ENCODE measurements at places on chromosomes 5 and 9. TPM values are rescaled to one million over a fixed set of nuclear protein-coding genes. Genes with fewer than 3 reads are reported as not detected.

DNA sequence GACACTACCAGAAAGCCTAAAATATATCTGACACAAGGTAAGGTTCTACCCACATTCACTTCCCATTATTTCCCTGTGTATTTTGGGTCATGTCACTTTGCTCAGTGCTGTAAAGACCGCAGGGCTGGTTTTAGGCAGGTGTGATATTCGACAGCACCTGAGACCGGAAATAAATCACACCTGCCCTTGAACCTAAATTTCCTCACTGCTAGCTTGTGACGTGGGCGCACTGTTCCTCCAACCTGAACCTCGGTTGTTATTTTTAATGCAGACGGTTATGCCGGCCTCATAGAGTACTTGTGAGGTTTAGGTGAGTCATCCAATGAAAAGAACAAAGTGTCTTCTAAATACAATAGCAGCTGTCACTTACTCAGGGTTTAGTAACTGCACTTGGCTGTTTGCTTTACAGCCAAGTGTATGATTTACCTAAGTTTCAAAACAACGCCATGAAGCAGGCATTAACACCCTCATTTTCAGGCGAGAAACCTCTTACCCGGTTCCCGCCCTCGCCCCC, 20.7 kb upstream of the ZNF782 start:
- peaks cover 34% of the 10 kb centered on the region for H3K27me3 ChIP-seq
- H3K4me1 ChIP-seq = peaks cover 9% of the 10 kb centered on the region
- peak overlapping the region; percentile 26 for H3K4me3 ChIP-seq
- peak overlapping the region; percentile 56 for H3K27ac ChIP-seq
- no peaks in the 10 kb centered on the region for H3K36me3 ChIP-seq

OBP2B gene
- not detected for total RNA-seq

NFIL3 gene
- total RNA-seq = 97.0 TPM

FOXD4L4 gene
- total RNA-seq = not detected

IL11RA gene
- 64.2 TPM for total RNA-seq

S1PR3 gene
- 1.5 TPM for total RNA-seq

DNA sequence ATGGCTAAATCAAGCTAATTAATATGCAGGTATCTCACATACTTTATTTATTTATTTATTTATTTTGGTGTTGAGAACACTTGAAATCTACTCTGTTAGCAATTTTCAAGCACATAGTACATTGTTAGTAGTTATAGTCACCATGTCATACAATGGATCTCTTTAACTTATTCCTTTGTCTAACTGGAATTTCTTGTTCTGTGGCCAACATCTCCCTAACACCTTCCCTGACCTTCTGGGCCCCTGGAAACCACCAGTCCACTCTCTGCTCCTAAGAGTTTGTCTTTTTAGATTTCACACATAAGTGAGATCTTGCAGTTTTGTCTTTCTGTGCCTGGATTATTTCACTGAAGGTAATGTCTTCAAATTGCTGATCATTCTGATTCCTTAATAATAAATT, 229.1 kb downstream of the SEMA5A start:
- H3K4me3 ChIP-seq = no peak overlapping the region
- H3K4me1 ChIP-seq = no peaks in the 10 kb centered on the region
- no peak for DNase-seq
- no peaks in the 10 kb centered on the region for H3K27me3 ChIP-seq
- H3K27ac ChIP-seq = no peak overlapping the region

GRCh38 chr5:139611703-139612584, 36.2 kb upstream of the CXXC5 start:
- no peaks in the 10 kb centered on the region for H3K27me3 ChIP-seq
- DNase-seq = no peak
- peaks cover 23% of the 10 kb centered on the region for H3K36me3 ChIP-seq
- no peak overlapping the region for H3K4me3 ChIP-seq
- H3K4me1 ChIP-seq = no peaks in the 10 kb centered on the region

- no peak overlapping the region for H3K27ac ChIP-seq
- no peaks in the 10 kb centered on the region for H3K36me3 ChIP-seq
- peaks cover 9% of the 10 kb centered on the region for H3K4me1 ChIP-seq
- no peak for DNase-seq
Measured at GRCh38 chr5:67360047-67360446, 163.4 kb upstream of the CD180 start.

DNA sequence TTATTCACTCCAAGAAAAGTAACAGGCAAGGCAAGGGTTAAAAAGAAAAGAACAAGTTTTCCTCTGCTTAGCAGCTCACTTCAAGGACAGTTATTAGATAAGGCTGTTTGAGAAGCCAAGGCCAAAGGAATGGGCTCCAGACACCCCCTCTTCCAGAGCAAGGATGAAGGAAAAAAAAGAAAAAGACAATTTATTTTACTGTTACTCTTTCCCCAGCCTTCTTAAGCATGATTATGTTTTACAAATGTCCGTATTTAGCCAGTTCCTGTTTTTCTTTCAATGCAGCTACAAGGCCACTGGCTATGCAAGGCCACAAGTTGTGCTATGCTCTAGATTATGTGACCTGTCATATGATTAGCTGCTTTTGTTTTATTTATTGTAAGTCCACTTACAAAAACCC, 106.5 kb upstream of the SIMC1 start:
- H3K4me3 ChIP-seq = no peak overlapping the region
- H3K27me3 ChIP-seq = peaks cover 2% of the 10 kb centered on the region
- no peaks in the 10 kb centered on the region for H3K4me1 ChIP-seq
- H3K36me3 ChIP-seq = no peaks in the 10 kb centered on the region
- DNase-seq = no peak

DNA sequence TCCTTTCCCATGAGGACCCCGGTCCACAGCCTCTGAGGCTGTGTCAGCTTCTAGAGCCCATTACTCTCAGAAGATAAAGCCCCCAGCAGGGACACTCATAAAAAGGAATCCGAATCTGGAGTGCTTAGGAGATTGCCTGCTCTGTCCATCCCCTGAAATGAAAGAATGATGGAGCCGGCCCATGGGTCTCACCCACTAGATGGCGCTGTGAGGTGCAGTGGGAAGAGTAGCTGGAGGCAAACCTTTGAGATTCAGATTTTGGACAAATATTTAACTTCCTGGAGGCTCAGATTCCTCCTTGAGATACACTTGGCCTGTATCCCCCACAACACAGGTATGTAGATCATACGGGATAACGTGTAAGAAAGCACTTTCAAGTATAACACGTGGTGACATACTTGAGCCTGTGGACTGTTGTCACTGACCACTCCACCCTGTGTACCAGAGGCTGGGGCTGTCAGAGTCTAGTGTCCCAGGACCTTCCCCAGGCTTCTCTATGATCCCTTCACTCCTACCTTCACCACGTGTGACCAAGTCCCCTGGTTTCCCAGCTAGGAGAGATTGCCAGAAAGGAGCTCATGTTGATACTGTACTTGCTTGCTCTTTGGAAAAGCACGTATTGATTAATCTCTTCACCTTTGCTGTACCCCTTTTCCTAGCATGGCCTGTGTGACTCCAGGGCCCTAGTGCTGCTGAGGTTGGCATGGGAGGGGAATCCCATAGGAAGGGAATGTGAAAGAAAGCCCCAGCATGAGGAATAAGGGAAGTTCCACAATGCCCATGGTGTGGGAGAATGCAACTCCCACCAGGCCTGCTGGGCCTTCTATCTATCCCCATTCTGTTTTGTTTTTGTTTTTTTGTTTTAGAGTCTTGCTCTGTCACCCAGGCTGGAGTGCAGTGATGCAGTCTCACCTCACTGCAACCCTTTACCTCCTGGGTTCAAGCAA, 32.1 kb downstream of the TRMO start:
- no peaks in the 10 kb centered on the region for H3K27me3 ChIP-seq
- H3K4me1 ChIP-seq = no peaks in the 10 kb centered on the region
- H3K4me3 ChIP-seq = no peak overlapping the region
- H3K27ac ChIP-seq = no peak overlapping the region

Data from natural killer cell (primary cell).